ENCODE measurements at places on chromosomes 5 and 9.

DNA sequence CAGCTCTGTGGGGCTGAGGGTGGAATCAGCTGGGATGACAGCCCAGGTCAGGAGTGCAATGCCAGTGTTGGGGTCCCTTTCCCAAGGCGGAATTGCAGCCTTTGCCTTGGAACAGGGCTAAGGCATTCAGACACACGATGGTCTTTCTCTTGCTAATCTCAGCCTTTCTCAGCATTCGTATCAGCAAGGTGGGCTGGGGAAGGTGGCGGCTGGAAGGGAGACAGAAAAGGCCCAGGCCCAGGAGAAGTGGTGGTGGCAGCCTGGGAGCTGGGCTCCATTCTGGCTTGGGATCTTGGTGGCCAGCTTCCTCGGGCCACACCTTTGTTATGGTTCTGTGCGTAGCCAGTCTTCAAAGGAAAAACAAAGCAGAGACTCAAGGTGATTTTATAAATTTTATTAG, 1.1 kb upstream of the ARHGEF28 start:
- no peak for DNase-seq

- no peak for DNase-seq
Observed at GRCh38 chr5:41087461-41087860, 16.3 kb upstream of the MROH2B start.

- no peak for DNase-seq
Observed at GRCh38 chr5:147554261-147554817, 44.5 kb upstream of the DPYSL3 start.

- DNase-seq = no peak
Observed at GRCh38 chr5:176733406-176734262, 76.7 kb upstream of the UNC5A start.

Data from esophagus squamous epithelium (tissue), 5 donors.